ENCODE measurements at places on chromosomes 3 and 15. TPM values are rescaled to one million over a fixed set of nuclear protein-coding genes. Genes with fewer than 3 reads are reported as not detected.

DNA sequence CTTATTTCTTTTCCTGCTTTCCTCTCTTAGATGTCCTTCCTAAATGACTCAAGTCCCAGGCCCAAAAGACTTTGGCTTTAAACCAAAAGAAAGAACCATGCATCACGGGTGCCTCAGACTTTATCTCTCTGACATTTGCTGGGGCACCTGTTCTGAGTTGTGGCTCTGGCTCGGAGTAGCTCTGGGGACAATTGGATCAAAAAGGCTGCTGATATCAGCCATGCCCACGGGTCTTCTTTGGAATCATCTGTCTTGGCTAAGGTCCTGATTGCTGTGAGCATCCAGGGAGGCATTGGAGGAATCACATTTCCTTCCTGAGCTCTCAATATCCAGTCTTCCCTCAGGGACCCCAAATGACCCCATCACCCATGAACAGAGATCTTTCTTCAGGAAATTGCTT, 59.9 kb downstream of the CLSTN2 start:
- no peak for DNase-seq

DNA sequence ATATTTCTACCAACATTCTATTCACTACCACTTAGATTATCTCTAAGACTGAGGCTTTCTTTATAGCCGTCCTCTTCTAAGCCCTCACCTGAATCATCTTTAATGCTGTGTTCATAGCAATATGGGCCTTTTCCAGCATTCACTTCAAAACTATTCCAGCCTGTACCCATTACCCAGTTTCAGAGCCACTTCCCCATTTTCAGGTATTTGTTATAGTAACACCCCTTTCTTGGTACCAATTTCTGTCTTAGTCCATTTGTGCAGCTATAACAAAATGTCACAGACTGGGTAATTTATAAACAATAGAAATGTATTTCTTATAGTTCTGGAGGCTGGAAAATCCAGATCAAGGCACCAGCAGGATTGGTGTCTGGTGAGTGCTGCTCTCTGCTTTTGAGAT, 45.7 kb downstream of the REC114 start:
- DNase-seq = no peak

DNA sequence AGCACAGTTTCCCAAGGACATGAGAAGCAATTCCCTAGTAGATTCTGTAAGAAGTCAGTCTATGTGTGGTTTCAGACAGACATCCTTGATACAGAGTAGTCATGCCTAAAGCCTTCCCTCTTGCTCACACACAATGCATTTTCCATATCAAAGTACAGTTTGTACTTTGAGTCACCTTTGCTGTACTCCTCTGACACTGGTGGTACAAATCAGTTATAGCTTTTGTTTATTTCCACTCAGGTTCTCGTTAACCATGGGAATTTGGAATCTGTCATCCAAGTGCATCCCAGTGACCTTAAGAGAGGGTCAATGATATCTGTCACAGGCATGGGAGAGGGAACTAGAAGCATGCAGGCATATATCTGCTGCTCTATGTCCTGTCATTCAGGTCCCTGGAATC, 3.6 kb upstream of the GNB4 start:
- no peak for DNase-seq

- DNase-seq = no peak
Observed at GRCh38 chr3:25090698-25091453, 337.2 kb upstream of the RARB start.

The VEPH1 gene
- 0.25 TPM for total RNA-seq

The ISL2 gene
- not detected for total RNA-seq

GRCh38 chr3:40329071-40329470, 19.6 kb downstream of the EIF1B start:
- DNase-seq = no peak

DNA sequence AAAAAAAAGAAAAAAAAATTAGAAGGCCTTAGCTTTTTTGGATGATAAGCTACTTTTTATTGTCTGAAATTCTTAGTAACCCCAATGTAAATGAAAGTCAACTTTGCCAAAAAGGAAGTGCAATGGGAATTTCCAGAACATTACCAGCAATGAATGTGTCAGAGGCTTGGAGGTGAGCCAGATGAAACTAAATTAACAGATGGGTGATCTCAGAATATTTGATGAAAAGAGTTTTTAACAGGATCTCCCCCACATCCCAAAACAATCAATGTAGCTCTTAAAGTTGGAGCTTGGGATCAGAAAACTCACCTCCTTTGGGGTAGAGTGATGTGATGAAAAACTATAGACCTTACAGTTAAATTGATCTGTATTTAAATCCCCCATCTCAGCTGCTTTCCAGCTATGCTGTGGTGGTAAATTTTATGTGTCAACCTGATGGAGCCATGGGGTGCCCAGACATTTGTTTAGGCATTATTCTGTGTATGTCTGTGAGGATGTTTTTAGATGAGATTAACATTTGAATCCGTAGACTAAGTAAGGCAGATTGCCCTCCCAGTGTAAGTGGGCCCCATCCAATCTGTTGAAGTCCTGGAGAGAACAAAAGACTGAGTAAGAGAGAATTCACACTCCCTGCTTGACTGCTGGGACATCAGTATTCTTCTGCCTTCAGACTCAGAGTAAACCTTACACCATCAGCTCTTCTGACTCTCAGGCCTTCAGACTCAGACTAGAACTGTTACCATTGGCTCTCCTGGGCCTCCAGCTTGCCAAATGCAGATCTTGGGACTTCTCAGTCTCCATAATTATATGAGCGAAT, 84.3 kb upstream of the TNFSF10 start:
- DNase-seq = no peak

DNA sequence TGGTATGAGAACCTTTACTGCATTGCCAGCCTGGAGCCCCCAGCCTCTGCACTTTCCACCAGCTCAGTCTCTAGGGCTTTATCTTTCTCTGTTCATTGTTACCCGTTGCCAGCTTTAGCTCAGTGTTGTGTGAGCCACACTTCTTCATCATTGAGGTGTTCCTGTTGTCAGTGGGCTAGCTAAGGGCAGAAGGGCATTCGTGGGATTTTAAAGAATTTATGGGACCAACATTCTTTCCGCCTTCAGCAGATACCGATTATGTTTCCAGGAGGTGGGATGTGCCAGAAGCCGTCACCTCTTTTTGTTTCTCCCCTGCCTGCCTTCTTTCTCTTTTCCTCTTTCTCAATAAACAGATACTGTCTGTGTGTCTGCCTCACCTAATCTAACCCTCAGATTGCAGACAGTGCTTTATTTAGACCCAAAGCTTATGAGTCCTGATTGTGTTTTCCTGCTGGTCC, 64.5 kb downstream of the PGPEP1L start:
- no peak for DNase-seq

The ADAMTSL3 gene
- total RNA-seq = 4.2 TPM

The ZNF654 gene
- 10.7 TPM for total RNA-seq

The CMTM8 gene
- total RNA-seq = 1.8 TPM

The TNIK gene
- 26.6 TPM for total RNA-seq
